ENCODE measurements at places on chromosomes 12 and 14.

- no peak for DNase-seq
Observed at GRCh38 chr12:12275874-12276273, 9.0 kb upstream of the LRP6 start.

DNA sequence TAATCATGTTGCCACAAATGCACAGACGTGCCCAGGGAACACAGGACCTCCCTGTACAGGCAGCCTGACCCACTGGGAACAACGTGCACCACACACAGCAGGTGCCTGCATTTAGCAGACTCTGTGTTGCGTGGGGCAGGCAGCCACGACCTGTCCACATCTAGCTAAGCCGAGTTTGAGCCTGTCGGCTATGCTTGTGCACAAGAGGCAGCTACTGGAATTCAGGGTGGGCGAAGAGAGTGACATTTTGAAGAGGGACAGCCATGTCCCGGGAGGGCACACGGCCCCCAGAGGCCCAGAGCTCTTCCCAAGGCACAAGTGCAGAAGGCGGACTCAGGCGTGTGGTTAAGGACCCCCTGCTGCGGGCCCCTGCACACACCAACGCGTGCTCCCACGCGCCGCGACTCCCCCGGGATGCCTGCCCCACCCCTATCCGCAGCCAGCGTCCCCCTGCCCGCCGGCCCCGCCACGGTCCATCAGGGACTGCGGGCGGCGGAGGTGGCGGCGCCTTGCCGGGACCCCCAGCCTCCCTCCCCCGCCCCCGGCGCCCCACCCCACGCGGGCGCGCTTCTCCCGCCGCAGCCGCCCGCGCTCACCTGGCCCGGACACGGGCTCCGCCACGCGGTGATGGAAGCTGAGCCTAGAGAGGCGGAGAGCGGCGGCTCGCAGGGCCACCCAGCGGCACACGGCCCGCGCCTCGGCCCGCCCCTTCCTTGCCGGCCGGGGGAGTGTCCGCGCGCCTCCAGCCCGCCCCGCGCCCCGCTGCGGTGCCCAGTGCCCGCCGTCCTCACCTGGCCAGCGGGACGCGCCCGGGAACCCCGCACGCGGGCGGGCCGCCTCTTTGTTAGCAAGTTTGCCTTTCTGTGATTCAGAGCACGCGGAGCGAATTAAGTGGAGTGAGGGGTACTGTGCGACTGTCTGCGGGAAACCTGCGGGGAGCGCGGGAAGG, 125.3 kb upstream of the PRMT8 start:
- no peak for DNase-seq

- DNase-seq, result peak; percentile 38
Observed at GRCh38 chr12:124774054-124774461, 89.6 kb downstream of the SCARB1 start.

GRCh38 chr14:99598774-99599173, 5.2 kb downstream of the CCDC85C start:
- DNase-seq, result no peak

DNA sequence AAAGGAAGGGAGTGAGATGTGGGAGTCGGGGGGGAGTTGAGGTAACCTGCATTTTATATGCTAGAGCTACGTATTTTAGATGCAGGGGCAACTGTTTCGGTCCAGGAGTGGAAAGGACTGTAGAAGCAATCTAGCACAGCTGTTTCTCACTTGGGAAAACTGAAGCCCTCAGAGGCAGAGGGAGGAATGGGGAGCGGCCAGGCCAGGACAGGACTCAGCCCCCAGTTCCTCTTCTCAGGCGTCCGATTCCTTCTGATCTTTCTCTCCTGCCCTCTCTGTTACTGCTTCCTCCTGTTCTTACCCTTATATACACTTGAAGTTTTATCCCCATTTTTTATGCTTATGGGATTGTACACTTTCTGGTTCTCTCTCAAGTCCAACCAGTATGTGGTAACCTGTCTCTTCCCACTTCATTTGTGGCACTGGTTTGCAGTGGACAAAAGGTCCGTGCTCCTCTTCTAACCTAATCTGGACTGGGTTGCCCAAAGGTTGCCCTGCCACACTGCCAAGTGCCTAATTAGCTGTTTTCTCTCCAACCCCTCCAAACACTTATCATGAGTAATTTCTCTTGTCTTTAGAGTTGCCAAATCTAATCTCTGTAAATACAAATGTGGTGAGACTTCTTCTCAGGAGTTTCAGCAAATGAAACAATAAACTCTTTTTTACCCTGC, 16.2 kb downstream of the LPCAT3 start:
- DNase-seq, result no peak

DNA sequence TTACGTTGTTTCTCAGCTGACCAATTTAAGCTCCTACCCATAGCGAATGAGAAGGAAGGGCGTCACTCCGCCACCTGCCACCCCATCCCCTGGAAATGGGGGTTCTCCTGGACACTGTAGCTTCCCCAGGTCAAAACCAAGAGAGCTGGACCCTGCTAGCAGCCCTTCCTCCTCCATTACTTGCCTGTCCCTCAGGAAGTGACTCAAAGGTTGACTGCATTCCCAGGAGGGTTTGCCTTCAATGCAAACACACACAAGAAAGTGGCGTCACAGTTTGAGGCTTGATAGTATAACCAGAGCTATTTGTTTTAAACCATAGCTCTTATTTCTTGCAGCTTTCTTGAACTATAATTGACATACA, 79.1 kb downstream of the KCNK13 start:
- DNase-seq, result no peak

DNA sequence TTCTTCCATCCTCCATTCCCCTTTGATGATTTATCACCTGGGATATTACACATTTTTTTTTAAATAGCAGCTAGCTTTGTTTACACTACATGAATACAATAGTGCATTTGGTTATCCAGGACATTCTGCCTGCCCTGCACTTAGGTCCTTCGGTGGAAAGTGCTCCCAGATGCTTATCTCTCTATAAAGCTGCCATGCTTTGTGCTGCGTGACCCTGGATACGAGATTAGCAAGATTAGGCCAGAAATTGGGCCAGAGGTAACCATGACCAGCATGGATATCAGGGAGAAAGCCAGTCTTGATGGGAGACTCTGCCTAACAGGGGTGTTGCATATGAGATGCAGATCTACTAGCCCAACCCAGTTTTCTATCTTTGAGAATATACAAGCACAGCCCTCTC, 12.1 kb upstream of the KRT83 start:
- DNase-seq, result no peak

GRCh38 chr12:111636209-111636945, 37.3 kb upstream of the ATXN2 start:
- DNase-seq, result no peak

- DNase-seq, result no peak
Observed at GRCh38 chr12:88238406-88238805, 96.3 kb downstream of the TMTC3 start.

DNA sequence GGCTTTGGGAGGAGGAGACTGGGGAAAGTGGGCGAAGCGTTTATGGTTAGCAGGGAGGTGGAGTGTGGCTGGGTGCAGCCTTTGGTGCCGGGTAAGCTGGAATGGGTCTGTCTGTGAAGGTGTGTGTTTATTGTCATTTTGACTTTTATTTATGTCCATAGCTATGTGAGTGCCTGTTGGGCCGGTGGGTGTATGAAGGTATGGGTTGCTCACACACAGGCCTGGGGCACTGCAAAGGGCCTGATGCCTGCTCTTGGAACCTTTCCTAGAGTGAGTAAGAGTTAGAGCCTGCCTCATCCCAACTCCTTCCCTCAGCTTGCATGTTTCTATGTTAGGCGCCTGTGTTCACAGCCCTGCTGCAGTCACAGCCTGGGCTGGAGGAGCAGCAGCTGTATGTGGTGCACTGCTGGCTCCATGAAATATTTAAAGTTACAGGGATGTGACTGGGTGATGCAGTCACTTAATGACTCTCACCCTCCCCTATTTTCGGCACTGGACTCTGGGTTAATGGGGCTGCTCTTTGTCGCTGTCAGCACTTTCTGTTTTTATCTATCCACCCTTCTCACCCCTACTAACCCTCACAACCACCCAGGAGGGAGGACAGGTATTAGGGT, 2.6 kb upstream of the PPP1R1A start:
- DNase-seq, result no peak

DNA sequence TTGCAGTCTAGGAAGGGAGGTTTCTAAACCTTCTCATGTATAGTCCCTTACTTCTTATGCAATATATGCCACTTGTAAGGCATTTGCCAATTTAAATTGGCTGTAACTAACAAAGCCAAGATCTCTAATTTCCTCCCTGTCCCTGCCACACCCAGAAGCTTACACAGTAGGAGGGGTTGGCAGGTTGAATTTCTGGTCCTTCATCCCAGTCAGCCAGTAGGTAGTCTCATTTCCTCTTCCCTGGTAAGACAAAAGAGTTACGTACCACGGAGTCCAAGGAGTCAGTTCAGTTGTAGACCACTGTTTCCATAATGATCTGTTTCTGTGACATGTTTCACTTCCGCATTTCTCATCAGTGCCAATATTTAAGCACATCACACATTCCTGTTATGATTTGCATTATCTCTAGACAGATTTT, 47.0 kb upstream of the PLBD1 start:
- no peak for DNase-seq

DNA sequence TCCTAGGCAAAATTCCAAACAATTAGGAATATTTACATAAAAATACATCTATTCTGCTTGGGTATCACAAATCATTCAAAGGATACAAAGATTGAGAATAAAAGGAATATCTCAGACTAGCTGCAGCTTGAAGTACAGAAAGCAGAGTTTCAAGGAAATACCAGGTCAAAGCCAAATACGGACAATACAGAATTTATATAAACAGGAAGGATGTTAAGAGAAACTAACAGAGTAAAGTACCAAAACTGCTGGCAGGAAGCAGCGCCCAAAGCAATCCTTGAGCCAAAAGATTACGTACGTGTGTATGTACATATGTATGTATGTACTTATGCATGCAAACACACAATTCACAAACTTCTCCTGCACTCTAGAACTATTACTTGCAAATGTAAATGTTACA, 86.6 kb downstream of the PPP1R12A start:
- no peak for DNase-seq

GRCh38 chr14:91140672-91141071, 26.8 kb downstream of the DGLUCY start:
- no peak for DNase-seq

GRCh38 chr14:88075269-88075981, 70.5 kb downstream of the GPR65 start:
- no peak for DNase-seq

GRCh38 chr14:20935303-20935984, 19.8 kb upstream of the RNASE2 start:
- no peak for DNase-seq

GRCh38 chr12:13044002-13044905, at the start of gene FAM234B:
Gene FAM234B (plus strand): TSS chr12:13044381. CDS start chr12:13044404, 23 bp downstream.
- DNase-seq, result peak; percentile 76

DNA sequence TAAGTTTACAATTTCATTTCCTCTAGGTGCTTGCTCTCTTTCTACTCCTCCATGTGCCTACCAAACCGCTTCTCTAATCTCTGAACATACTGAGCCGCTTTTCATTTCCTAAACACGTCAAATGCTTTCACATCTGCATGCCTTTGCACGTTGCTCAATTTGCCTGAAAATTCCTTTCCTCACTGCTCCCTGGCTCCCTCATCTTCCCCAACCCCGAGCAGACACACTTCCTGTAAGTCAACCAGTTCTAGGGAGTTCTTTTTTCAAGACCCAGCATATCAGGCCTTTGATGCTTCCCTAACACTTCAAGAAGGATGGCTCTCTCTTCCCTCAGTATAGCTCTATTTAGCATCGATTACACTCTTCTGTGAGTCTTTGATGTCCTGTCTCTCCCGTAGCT, 50.3 kb downstream of the LMO3 start:
- no peak for DNase-seq

GRCh38 chr14:98965076-98965475, 306.9 kb downstream of the BCL11B start:
- no peak for DNase-seq

GRCh38 chr14:81927070-81927469, 393.4 kb upstream of the SEL1L start:
- DNase-seq, result no peak

GRCh38 chr14:69237584-69237983, 22.4 kb upstream of the GALNT16 start:
- DNase-seq, result no peak

DNA sequence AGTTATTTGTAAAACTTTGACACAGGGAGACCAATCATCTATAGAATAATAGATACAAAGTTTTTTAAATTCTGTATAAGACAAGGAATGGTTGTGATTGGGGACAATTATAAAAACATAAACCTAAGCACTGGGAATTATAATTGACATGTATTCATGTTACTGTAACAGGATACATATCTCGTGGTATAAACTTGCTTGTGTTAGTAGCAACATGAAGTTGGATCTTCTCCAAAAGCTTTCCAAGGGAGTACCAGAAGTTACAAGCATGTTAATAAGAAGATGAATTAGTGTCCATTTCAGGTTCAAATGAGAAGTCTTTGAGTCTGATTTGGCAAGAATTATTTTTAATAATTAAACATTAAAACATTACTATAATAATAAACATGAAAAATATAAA, 42.2 kb downstream of the CDKL1 start:
- DNase-seq, result no peak

DNA sequence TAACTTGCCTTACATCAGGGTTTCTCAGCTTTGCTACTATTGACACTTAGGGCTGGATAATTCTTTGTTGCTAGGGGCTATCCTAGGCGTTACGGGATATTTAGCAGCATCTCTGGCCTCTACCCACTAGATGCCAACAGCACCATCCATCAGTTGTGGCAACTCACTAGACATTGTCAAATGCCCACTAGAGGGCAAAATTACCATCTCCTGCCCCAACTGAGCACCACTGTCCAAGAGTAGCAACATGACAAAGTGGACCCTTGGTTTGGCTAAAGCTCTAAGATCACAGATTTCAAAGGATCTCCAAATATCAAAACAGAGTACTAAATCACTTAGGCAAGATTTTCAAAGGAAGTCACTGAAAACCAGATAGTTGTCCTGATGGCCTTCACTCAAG, 251.7 kb upstream of the TBX3 start:
- DNase-seq, result no peak

GRCh38 chr14:76760331-76761135, 735 bp upstream of the VASH1 start:
- no peak for DNase-seq

GRCh38 chr12:115609347-115609746, 668.1 kb downstream of the MED13L start:
- DNase-seq, result no peak

DNA sequence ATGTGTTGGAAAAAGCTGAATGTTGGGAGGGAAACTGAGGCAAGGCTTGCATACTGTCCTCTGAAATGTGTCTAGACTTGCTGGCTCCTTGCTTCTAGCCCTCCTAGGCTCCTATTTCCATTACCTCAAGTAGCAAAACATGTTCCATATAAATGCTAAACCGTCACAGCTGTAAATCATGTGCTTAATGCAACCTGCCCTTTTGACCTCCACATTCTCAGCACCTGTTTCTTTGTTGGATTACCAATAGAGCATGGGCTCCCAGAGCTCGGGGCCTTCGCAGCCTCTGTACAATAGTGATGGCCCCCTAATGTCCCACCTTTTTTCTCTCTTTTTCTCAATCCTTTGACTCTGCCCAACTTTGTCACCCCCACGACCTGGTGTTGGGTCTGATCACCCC, 23.3 kb downstream of the RERGL start:
- DNase-seq, result no peak

DNA sequence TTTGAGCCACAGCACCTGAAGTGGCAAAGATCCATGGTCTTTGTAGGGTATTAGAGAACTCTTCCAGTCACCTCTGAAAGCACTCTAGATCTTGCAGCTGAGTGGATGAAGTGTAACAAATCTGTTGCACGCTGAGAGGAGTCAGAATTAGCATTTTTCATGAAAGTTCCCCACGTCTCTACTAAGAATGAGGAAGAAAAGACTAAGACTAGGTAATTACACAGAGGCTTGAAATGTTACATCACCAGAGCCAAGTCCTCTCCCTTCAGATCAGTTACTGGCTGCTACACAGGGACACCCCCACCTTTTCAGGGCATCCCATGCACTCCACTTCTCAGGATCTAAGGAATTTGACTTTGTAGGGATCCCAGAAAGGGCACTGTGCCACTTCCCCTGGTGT, 98.6 kb upstream of the FKBP4 start:
- DNase-seq, result no peak
